ENCODE measurements at places on chromosomes 1 and 21.

DNA sequence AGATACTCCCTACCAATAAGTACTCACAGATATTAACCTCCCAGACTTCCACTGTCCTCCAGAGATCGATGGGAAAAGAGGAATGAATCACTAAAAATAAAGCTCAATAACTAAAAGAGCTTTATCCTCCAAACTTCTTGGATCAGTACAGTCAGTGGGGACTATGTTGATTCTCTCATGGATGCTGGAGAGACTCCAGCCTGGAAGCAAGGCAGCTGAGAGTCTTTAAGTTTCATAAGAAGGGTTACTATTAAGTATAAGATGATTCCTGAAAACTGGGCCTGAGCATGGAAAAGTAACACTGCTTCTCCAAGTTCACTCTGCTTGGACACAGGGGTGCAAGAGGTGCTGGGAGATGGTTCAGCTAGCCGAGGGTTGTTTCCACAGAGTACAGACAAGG is 6.2 kb upstream of the DDR2 start:
- DNase-seq: no peak

DNA sequence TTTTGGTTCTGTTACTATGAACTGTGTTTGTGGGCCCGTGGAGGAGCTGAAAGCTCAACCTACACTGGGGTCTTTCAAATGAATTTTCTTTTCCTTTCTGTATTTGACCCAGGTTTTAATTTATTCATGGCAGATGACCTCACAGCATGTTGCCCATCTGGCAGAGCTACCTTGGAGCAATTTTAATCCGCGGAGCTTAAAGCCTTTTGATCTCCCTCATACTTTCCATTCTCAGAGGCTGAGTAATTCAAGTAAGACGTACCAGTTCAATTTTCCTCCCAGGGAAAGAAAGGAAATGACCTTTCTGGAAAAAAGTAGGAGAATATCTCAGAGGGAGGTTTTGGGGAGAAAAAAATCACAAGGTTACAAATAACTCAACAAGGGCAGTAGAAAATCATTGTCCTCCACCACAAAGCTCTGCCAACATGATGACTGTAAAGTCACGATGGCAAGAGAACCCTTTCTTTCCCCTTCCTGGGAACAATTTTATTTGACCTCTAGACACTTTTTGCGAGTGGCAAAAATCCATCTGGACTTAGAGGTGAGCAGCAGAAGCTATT is 21.6 kb upstream of the PCP4 start:
- no peak for DNase-seq

GRCh38 chr1:109272831-109273547 is 10.0 kb downstream of the PSRC1 start:
- DNase-seq: no peak

GRCh38 chr1:151990058-151990855 is 3.4 kb downstream of the S100A10 start:
- DNase-seq: no peak

DNA sequence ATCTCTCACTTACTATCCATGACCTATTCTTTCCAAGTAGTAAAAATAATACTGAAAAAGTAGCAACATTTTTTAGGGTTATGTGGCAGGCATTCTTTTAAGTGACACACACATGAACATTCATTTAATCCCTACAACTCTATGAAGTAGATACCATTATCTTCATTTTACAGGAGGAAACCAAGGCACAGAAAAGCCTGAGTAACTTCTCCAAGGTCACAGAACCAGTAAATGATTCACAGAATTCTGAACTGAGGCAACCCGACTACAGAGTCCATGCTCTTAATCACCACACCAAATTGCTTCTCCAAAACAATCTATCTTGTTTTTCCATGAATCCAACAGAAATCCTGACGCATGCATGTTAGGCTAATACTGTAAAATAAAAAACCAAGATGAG is 17.5 kb downstream of the FUBP1 start:
- no peak for DNase-seq

DNA sequence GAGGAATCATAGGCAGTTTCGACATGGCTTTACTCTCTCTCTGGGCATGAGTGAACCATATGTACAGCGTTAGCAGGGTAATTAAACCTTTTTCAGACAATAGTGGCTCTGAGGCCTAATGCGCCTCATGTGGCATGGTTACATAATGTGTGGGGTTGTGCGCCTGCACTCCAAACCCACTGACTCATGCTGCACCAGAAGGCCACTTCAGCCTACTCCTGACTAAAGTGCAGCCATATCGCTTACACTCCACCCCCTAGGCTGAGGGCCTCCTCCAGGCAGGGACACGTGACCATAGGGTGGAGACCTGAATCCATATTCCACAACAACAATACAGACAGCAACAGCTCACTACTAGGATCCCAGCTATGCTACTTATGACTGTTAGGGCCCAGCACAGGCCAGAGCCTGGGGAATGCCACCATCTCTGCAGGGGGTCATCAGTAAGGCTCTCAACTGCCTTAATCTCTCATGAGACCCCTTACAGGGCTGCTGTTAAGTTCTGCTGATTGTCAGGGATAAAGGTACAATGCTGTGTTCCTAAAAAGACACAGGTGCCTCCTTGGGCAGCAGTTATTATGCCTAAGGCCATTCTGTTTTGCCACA is 13.4 kb upstream of the ODF2L start:
- DNase-seq: no peak

GRCh38 chr1:222818171-222818570 is 3.3 kb downstream of the DISP1 start:
- no peak for DNase-seq
